Substantia nigra (tissue), 51 donors: ENCODE measurements at places on chromosomes 11 and 22.

DNA sequence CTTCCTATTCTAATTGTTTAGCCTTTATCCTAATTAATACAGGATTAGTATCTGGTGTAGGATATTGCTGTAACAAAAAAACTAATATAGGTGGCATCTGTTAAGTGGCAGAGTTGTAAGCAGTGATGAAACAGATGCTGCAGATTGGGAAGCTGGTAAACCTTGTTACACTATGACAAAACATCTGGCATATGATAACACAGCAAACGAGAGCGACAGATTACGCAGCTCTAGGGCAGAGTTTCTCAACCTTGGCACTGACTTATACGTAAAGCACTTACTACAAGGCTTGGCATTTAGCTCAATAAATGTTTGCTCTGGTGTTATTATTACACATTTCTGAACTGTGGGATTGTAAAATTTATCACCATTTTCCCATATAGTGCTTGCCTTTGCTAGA, 137.0 kb downstream of the ATG16L2 start:
- no peak for DNase-seq

DNA sequence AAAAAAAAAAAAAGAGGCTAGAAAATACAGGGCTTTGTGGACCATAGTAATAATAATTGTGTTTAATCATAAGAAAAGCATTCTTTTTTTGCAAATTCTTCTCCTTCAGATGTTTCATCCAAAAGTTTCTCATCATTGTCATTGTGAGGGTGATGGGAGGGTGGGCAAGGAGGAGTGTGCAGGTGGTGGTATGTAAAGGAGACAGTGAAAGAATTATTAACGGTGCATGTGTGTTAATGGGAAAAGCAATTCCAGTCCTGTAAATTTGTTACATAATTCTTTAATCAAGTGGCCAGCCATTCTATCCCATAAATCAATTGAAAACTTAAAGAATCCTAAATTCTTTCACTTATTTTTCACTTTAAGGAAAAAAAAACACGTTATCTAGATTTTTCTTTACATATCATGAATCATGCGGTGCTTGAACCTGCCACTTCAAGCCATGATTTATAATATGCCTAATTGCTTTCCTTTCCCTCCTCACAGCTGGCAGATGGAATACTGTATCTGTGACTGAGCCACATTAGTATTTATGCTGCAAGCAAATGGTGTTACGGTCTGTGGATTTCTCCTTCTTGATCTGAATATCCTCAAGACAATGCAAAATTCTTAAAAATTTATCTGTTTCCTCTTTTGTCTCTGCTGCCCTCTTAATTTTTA, 318.5 kb downstream of the JRKL start:
- no peak for DNase-seq

DNA sequence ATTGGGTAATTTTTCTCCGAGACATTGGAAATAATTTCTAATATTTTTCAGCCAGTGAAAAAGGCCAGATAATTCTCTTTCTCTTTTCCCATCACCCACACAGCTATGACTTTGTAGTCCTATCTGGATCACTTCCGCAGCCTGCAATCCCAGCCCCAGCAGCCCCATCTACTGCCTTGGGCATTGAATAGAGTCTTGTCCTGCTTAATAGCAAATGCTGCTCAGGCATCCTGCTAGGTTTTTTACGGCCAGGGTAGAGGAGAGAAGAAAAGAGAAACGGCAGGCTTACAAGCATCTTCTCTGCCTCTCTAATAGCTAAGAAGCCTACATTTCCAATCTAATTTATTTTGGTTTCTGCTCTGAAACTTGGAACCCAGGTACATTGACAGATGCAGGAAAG, 154.3 kb upstream of the B3GAT1 start:
- no peak for DNase-seq

DNA sequence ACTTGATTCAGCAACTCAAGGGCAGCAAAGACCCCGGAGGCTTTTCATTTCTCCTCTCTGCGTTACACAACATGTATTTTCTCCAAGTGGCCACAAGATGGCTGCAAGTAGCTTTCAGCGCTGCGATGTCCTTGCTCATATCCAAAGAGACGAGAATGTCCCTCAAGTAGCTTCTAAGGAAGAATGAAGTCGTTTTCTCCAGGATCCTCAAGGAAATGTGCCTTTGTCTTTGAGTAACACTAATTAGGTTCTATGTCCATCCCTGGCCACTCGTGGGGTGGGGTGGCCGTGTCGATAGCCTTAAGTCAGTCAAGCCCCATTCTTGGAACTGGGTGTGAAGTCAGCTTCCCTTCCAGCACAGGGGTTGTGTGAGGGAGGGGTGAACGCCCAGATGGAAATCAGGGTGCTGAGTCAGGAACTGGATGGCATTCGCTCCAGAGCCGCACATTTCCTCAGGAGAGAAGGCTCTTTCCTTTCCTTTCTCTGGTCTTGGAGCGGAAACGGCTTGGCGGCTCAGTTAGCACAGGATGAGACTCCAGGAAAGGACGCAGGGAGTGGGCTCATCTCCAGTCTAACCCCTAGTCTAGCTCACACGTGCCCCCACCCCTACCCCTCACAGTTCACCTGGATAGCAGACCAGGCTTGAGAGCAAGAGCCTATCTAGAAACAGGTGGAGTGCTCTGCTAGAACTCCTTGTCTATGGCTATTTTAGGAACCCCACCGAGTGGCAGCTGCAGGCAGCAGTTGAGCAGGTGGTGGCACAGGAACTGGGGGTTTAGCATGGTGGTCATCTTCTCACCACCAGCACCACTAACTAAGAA, 44.3 kb downstream of the NNMT start:
- DNase-seq = no peak

GRCh38 chr11:69202511-69203221, 46.9 kb downstream of the SMIM38 start:
- DNase-seq = no peak

DNA sequence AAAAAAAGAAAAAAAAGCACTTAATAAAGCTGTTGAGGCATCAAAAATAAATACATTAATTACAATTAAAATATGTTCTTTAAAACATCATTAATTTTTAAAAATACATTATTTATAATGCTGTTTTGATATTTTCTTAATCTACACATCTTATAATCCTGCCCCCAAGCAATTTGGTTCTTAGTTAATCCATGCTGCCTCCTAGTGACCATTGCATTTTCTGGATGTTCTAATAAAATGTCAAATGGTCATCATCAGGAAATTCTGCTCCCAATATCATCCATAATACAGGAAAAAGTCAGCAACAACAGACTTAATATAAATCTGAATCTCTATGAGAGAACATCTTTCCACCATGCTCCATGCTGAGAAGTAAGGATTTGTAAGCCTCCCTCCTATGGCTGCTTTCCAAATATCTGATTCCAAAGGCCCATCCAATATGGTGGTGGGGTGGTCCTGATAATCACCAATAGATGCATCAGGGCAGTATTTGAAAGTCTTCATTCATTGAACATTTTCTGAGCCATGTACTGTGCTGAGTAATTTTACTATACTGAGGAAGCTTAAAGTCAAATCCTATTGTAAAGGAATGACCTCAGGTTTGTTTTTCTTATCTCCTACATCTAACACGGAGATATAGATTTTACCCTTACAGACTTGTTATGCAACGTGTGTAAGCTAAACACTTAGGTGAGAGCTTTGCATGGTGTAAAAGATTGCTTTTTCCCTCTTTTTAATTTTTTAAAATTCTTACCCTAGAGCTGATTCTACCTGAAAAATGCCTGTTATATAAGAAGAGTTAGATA, 124.7 kb upstream of the BMAL1 start:
- DNase-seq = no peak

- no peak for DNase-seq
These were observed 424.4 kb downstream of the TMEM135 start for GRCh38 chr11:87462171-87462570.

- no peak for DNase-seq
These were observed 76.2 kb upstream of the TTLL12 start for GRCh38 chr22:43262990-43263644.

GRCh38 chr11:61447601-61448551, 18.0 kb downstream of the SDHAF2 start:
- DNase-seq = no peak

DNA sequence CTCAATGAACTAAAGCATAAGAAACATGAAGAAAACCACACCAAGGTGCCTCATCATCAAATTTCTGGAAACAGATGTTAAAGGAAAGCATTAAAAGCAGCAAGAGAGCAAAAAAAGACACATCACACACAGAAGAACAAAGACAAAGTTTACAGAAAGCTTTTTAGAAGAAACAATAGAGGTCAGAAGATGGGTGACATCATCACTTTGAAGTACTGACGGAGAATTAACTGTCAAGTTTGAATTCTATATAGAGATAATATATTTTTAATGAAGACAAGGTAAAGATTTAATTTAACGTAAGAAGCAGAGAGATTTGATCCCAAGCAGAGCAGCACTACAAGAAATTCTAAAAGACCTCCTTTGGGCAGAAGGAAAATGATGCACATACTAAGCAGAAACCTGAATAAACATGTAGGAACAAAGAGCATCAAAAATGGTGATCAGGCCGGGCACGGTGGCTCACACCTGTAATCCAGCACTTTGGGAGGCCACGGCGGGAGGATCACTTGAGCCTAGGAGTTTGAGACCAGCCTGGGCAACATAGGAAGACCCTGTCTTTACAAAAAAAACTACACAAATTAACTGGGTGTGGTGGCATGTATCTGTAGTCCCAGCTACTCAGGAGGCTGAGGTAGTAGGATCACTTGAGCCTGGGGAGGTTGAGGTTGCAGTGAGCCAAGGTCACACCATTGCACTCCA, 63.3 kb upstream of the RTL6 start:
- DNase-seq = no peak

DNA sequence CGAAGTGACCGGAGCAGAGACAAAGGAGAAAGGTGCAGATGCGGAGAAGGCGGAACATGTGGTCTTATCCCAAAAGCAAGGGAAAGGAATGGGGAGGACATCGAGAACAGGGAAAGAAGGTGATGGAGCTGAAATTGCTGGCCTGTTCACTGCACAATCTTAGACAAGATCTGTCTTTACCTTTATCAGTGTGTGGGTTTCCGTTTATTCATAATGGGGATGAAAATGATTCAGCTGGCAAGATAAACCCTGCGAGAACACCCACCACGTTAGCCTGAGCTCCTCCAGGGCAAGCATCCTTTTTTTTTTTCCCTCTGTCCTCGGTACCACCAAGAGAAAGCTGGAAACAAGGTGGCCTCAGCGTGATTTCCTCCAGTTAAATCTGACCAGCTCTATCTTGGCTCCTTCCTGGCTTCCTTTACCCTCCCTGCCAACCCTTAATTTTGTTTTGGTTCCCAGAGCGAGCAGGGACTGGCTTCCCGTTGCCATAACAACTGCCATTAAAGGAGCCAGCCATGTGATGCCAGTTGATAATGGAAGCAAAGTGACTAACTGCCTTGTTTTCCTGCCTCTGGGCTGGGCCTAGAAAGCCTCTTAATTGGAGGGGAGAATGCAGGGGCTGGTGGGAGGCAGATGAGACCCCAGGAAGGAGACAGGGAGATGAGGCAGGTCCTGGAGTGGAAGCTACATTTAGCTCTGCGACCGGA, 4.2 kb downstream of the SGSM1 start:
- DNase-seq = peak; percentile 19
